ENCODE measurements at places on chromosomes 7 and 10. TPM values are rescaled to one million over a fixed set of nuclear protein-coding genes. Genes with fewer than 3 reads are reported as not detected.

DNA sequence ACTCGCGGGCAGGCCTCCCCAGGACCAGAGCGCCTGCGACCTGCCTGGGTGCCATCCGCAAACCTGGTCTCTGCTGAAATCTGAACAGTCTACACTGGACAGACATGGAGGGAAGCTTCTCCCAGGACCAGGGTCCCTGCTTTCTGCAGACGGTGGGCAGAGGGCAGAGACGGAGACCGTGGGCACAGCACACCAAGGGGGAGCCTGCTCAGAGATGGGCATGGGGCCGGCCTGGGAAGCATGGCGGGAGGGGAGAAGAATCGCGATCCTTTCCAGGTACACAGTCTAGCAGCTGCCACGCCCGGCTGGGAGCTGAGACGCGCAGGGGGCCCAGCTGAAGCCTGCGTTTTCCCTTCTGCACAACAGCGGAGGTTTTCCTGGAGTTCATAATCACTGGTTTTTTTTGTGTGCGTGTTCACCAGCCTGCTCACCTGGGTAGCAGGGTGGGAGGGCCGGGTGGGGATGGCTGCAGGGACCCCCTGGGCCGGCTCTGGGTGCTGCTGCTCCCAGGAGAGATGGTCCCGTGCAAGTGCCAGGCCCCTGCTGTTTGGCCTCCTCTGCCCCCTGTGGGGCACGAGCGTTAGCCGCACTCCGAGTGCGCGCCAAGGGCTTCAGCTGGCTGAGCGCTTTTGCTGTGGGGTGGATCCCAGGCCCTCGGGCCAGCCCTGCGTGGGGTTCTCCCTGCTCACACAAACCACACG lies 448.8 kb downstream of the DNAJB6 start:
- DNase-seq, result no peak

- DNase-seq, result no peak
Measured at GRCh38 chr7:122423591-122423990, 119.0 kb upstream of the FEZF1 start.

Gene SNX13
- 23.9 TPM for total RNA-seq

Gene AQP1
- total RNA-seq, result 0.25 TPM
